Anterior cingulate cortex (tissue), 58 donors: ENCODE measurements at places on chromosomes 13 and 19.

DNA sequence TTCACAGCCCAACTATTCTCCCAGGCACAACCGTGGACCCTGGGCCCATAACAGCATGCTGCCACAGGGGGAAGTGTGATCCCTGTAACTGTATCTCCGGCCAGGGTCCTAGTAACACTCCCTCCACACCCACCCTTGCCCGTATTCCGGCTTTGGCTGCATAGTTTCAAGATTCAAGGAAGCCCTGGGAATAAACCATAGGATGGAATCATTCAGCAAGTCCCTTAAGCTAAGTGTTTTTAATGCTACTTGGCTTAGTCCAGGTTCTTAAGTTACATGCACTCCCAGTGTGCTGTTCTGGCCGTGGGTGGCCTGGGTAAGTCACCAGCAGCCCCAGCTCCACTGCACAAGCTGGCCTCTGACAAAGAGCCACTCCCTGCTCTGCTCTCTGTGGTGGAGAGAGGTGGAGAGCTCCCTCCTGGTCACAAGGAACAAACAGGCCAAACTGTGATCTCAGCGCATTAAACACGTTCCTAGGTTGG lies 532.4 kb upstream of the SGCG start:
- no peak for DNase-seq

GRCh38 chr19:32061315-32061714 lies 284.1 kb upstream of the ZNF507 start:
- DNase-seq: no peak

- no peak for DNase-seq
Measured at GRCh38 chr19:45515081-45515624, 7.9 kb downstream of the VASP start.

DNA sequence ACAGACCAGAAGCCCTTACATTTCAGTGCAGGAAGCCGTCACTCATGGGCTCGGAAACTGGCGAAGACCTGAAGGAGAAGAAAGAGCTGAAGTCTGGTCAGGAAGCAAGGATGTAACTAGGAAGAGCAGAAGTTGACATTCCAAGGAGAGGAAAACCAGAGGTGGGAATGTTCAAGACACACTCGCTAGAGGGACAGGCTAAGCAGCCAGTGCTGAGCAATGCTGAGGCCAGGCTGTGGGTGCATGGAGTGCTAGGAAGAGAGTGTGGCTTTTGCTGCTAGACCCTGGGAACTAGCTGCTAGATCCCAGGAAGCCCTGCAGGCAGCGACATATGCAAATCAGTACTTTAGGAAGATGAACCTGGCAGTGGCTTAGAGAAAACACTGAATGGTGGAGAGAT lies 12.1 kb upstream of the URAD start:
- DNase-seq: no peak

DNA sequence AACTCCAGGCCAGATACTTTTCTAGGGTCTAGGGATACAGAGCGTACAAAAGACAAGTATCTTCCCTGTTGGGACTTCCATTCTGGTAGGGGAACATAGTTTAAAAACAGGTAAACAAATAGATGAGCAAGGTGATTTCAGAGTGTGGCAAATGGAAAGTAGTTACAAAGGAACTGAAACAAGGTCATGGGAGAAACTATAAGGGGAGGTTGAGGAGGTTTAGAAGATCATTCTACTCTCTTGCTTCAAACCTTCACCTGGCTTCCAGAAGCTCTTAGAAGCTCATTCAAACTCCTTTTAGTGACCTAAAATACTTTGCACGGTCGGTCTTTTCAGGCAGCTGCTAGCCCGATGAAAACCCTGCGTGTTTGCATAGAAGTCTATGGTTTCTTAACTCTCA lies 9.1 kb downstream of the FFAR2 start:
- no peak for DNase-seq

DNA sequence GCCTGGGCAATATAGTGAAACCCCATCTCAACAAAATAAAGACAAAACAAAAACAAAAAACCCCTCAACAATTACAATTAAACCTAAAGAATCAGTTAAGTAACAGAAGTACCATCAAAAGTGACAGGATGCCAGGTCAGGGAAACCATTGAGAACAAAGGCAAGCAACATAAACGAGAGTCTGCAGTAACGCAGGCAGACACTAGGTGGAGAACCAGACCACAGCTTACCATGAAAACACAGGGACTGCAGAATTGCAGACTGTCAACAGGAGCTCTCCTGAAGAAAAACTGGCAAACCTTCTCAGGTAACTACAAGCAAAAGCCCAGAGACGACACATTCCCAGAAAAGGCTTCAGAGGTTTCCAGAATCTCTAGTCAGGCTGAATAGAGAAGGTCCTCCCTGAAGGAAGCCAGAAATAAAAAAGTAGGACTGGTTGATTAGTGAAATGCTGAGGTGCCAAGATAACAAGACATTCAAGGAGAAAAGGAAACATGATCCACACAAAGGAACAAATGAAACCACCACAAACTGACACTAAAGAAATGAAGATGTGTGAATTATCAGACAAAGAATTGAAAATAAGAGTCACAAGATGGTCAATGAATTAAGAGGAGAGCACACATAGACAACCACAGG lies 2.2 kb upstream of the ZNF665 start:
- peak; percentile 74 for DNase-seq

DNA sequence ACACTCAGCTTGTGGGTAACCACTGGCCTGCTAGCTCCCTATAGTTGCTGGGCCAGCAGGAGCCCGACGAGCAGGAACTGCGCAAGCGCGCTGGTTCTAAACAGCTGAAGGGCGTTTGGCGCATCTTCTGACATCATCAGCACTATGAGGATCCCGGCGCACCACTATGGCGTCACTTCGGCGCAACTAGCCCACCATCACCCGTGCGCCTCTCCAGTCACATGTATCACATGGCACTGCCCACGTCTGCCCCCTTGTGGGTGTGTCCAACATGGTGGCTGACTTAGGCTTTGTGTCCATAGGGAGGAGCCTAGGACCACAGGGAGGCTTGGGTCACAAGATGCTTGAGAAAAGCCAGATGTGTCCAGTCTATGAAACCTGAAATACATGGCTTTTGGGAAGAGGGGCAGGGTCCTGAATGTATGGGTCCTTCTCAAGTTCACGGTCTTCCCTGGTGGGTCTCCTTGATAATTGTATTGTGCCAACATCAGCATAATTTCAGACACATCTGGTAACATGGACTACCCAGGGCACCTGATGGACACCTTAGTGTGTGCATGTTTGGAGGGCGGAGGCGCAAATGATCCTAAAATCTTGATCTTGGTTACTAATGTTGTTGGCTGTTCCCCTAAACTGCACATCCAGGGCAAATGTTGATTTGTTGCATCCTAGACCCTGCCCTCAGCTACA lies 18.0 kb downstream of the KLK4 start:
- no peak for DNase-seq

DNA sequence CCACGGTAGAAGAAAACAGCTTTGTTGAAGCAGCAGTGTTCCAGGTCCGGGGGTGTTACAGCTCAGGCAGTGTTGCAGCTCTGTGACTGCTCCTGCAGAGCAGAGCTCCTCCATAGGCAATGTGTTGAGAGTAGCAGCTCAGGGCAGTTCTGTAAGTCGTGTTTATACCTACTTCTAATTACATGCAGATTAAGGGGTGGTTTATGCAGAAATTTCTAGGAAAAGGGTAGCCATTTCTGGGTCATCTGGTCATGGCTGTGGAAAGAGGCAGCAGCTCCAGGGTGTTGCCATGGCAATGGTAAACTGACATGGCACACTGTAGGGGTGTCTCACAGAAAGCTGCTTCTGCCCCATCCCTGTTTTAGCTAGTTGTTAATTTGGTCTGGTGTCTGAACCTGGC lies 316.4 kb downstream of the GPC5 start:
- no peak for DNase-seq

DNA sequence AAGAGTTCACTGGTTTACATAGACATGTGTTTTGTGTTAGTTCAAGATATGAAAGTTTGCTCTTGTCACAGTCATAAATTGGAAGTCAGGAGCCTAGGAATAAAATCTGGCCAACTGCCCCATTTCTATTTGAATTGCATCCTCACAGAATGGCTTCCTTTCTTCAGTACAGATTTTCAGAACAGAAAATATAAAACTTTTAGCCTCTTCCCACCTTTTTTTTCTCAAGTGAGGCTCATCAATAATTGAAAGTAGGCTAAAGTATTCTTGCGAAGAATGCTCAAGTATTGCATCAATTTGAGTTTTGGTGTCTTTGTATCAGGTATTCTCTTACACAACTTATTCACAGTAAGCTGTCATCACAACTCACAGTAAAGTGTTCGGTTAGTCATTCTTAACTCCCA lies 802.7 kb downstream of the PCDH9 start:
- no peak for DNase-seq

- no peak for DNase-seq
Measured at GRCh38 chr19:20471431-20471830, 94.2 kb downstream of the ZNF737 start.

- DNase-seq: no peak
Measured at GRCh38 chr19:20273951-20274570, 107.0 kb downstream of the ZNF486 start.

GRCh38 chr13:43614063-43614462 lies 172.7 kb downstream of the ENOX1 start:
- no peak for DNase-seq

- no peak for DNase-seq
Measured at GRCh38 chr19:31271306-31271911, 77.8 kb downstream of the TSHZ3 start.

DNA sequence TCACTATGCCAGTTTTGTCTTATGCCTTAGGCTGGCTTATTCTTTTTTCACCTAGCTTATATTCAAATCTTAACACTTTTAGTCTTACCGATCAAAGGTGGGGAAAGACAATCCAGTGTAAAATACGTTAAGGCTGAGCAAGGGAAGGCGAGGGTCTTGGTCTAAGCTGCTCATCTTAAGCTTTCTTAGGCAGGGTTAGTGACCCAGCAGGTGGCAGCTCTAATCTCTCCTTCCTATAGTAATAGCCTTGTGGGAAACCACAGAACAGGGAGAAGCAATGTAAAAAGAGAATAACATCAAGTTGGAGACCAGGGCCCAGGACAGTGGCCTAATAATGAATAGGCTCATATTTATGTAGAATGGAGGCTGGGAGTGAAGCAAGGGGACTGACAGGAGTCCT lies 45.9 kb downstream of the COG3 start:
- no peak for DNase-seq

- DNase-seq: no peak
Measured at GRCh38 chr13:72960541-72960940, 98.3 kb upstream of the KLF5 start.

DNA sequence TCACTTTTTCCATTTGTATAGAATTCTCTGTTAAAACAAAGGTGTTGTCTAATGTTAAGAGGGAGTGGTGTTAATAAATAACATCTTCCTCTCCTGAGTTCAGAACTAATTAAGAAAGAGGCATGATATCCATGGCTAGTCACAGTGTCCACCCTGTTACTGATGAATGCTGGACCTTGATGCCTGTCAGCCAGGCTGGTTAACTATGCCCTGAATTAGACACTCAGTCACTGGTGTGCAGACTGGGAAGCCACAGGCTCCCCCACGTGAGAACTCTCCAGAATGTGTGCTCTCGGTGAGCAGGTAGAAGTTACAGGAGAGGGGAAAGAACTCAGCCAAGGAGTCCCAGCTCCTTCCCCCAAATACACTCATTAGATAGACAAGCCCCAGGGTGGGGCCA lies 56.1 kb upstream of the RNF113B start:
- no peak for DNase-seq

GRCh38 chr13:44763615-44764301 lies 187.6 kb upstream of the TSC22D1 start:
- no peak for DNase-seq

GRCh38 chr13:59766236-59766635 lies 397.5 kb downstream of the DIAPH3 start:
- no peak for DNase-seq

- DNase-seq: peak; percentile 23
Measured at GRCh38 chr19:38663957-38664502, 16.6 kb downstream of the ACTN4 start.

DNA sequence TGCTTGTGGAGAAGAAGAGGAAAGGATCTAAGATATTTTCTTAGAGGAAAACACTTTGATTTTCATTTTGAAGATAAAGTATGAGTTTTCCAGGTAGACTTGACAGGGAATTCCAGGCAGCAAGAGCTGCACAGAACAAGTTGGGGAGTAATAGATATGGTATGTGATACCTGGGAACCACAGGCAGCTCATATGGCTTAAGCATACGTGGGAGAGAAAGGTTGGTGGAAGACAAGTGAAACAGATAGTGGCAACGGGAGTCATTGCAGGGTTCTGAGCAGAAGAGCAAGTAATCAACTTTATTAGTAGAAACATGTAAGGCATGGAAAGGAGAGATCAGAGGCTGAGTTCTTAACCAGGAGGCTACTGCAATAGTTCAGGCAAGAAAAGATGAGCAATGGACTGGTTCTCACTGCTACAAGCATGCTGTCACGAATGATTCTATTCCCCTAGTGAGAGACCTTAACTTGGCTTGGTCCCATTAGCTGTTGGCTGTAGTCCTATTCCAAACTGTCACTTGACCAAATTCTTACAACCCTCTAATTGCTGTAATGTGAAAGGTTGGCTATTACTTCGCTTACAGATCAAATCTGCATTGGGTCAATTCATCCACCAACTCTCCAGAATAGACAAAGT lies 217.9 kb downstream of the VWA8 start:
- DNase-seq: no peak

DNA sequence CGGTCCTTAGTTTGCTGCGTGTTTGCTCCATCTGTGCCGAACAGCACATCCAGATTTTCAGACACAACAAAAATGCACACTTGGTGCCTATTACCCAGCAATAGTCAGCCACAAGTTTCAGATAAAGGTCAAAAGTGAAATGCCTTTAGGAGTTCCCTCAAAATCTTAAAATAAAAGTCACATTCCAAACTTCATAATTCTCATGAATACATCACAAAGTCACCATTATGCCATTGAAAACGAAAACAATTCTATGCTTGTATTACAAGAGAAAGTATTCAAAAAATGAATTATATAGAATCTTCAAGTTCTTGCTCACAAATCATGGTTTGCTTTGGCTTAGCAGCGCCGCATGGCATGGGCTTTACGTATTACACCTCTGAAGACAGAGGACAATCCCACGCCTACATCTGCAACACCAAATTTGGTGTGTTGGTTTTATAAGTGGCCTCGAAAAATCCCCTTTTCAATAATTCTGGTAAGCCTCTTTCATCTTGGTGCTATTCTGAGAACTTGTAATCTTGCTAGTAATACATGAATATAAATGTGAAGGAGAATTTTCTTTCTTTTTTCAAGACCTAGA lies 26.6 kb downstream of the COL4A1 start:
- DNase-seq: no peak

DNA sequence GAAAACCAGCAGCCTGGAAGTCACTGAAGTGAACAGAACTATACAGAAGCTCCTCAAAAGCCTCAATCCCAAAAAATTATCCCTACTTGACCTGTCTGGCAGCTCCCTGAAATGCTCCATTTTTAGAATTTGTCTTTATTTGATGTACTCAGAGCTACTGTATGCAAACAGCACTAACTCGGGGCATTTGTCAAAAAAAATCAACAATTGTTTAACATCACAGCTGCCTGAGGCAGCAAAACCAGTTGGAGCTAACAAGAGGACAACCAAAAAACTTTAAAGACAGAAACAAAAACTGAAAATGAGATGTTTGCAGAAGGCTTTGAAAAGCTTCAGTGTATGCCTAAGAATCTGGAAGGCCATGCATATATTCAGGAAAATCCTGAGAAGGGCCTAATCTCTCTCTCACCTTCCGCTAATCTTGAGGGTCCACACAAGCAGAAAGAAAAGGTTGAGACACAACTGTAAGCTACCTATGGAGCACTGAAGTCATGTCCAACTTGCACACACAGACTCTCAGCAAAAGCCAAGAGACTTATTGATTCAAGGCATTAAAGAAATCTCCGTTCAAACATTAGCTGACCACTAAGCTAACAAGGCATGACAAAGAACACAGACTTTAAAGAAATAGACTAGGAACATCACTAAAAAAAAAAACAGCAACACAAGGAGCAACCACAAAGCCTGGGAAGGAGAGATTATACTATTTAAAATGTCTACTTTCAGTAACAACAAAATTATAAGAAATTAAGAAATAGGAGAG lies 16.1 kb downstream of the VWA8 start:
- no peak for DNase-seq
